ENCODE measurements at places on chromosomes 12 and 14.

- no peak for DNase-seq
Measured at GRCh38 chr14:36773136-36773540, 111.5 kb downstream of the PAX9 start.

- no peak for DNase-seq
Measured at GRCh38 chr14:65650826-65651225, 238.3 kb downstream of the FUT8 start.

GRCh38 chr12:67579662-67580003 is 68.9 kb upstream of the DYRK2 start:
- DNase-seq = no peak

DNA sequence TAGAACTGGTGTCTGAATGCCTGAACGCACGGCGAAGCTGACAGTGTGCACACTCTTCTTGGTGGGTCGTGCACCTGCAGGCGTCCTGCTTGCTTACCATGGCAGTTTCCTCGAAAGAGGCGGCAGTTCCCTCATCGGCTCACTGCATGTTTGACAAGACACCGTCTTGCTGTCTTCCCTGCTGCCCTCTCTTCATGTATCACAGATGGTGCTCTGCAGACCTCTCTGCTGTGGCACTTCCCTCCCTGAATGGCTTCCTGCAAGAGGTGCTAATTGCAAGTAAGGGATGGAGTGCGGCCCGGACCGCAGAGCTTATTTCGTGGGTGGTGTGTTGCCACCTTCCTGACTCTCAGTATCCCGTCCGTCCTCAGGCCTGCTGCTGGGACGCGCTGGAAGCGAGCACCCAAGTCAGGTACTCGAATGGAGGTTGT is 156.7 kb upstream of the RTL1 start:
- DNase-seq = no peak

DNA sequence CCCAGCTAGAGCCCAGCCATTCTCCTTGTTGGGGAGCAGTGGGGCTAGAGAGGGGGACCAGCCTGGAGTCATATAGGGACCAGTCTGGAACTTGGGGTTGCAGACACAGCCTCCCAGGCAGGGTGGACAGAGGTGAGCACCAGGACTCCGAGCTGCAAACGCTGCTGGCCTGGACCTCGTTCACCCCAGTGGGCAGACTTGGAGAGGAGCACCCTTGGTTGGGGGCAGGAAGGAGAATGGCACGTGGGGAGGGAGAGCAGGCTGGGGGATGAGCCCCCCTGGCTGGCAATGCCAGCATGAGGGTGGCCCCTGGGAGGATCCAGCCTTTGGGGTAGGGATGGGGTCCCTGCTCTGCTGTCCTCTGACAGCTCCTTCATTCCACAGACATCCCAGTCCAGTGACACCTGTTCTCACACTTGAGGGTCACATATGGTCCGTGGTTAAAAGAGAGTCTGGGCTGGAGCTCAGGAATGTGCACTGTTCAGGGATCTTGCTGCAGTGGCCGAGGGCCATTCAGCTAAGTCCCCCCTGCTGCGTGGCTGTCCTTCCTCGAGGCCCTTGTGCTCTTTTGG is 2.8 kb downstream of the LBHD2 start:
- no peak for DNase-seq

DNA sequence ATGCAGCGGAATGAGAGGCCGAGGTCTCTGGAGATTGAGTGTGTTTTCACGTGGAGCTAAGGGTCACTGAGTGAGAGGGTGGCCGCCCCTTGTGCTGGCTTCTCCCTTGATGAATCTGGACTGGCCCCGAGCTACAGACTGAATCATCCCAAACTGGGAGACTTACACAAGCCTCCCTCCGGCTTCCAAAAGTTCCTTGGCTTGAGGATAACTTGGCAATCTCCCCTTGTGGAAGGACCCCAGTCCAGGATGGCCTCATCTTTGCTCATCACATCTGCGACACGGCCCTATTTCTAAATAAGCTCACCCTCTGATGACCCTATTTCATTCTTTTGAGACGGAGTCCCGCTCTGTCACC is 41.5 kb upstream of the FBRSL1 start:
- DNase-seq = no peak

DNA sequence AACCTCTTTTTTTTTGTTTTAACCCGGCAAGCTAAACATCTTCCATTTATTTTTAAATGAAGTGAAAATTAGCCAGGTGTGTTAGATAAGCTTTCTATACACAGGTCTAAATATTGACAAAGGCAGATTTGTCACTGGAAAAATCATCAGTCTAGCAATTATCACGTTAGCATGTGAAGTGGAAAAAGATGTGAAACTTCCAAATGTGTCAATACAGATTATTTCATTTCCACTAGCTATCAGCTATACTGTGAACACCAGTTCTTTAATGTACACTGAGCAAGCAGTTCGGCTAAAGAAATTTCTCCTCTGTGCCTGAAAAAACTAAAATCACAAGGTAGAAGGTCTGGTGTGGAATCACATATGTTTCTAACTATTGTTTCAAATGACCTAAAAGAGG is 96.6 kb upstream of the G2E3 start:
- no peak for DNase-seq

- no peak for DNase-seq
Measured at GRCh38 chr12:89750389-89751351, 42.0 kb upstream of the ATP2B1 start.

- no peak for DNase-seq
Measured at GRCh38 chr12:56900583-56900982, 33.6 kb downstream of the SDR9C7 start.

- DNase-seq = no peak
Measured at GRCh38 chr14:31320216-31320615, 100.1 kb downstream of the HEATR5A start.

- no peak for DNase-seq
Measured at GRCh38 chr12:104022786-104023185, 27.2 kb downstream of the GLT8D2 start.

- no peak for DNase-seq
Measured at GRCh38 chr14:38526826-38527501, 271.1 kb upstream of the CLEC14A start.

GRCh38 chr14:100143523-100143922 is 15.9 kb downstream of the DEGS2 start:
- DNase-seq = no peak

DNA sequence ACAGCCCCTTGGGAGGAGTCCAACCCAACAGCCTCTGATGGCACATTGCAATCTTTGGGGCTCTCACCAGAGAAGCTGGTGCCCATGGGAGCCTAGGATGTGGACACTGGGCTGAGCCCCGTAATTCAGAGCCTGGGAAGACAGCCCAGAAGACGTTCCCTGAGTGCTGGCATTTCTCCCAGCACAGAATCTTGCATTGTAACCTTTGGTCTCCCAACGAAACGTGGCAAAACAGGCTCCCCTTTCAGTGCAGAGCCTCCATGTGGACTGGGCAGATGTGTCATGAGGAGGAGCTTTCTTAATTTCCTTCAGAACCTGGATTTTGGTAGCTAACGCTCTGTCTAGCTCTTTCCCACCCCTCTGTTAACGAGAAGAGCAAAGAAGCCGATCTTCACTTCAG is 26.3 kb downstream of the BATF start:
- DNase-seq = no peak

- no peak for DNase-seq
Measured at GRCh38 chr14:87000081-87000480, 992.9 kb downstream of the GALC start.

DNA sequence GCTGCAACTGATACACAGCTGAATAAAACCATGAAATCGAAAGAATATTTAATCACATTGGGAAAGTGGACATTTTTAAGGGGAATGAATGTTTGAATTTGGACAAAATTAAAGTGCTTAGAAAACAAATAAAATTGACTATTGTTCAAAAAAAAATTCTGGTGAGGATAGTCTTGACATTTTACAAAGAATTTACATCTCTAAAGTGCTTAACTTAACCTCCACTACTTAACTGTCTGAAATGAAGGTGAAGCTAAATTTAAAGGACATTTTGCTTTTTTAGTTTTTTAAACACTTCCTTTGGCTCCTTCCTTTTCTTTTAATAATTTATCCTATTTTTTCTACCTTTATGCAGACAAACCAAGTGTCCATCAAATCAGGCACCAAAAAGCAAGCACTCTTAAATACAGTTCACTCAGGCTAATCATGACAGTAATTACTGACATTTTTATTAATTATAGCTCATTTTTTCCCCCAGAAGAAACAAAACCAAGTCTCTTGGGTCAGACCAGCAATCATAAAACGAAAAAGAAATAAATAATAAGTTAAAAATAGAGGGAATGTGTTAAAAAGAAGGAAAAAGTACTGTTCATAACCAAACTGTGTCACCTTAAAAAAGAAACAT is 5.7 kb upstream of the CCND2 start:
- no peak for DNase-seq

GRCh38 chr14:104568620-104569019 is 10.9 kb upstream of the C14orf180 start:
- no peak for DNase-seq

Measured in stimulated activated CD4-positive, alpha-beta T cell treated with anti-CD3 and anti-CD28 coated beads, Interleukin-1b, Interleukin-23, amount 100 ng/mL, for 48 hours (primary cell).